ENCODE measurements at places on chromosomes 13 and 19. TPM values are rescaled to one million over a fixed set of nuclear protein-coding genes. Genes with fewer than 3 reads are reported as not detected.

The SLITRK1 gene
- total RNA-seq: not detected

DNA sequence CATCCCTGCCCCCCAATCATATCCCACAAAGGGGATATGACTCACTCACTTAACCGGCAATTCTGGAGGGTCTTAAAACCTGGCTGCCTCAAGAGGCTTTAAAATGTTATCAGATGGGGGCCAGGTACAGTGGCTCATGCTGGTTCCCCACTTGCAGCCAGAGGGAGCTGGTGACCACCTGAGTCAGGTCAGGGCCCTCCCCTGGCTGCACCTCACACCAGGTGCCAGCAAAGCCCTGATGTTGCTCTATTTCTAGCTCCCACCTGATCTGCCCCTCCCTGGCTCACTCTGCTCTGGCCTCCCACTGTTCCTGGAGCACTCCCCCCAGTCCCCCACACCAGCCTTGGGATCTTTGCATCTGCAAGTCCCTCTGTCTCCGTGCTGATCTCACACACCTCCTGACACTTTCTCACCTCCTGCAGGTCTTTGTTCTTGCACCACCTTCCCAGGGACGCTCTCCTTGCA lies 14.2 kb downstream of the HPN start:
- no peak for DNase-seq

DNA sequence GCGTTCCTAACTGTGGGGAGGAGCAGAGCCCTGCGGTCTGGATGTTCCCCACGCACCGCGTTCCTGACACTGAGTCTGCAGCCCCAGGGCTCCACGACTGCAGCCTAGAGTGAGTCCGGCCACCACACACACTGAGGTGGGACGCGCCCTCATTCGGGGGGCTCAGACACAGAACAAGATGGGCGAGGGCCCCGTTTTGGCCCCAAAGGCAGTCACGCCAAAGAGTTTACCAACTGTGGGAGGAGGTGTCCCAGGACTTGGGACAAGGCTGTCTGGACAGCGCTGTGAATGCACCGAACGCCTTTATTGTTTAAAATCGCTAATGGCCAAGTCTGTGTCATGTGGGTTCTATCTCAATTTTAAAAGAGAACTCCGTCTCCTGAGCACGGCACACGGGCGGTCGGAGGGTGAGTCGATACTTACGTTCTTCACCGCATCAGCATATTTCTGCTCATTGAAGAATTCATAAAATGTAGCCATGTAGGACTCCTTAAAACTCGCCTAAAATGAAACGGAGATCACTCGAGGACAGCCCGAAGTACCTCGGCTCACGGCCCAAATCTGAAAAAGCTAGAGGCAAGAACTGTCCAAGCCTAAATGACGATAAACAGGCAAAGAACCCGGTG lies 35.2 kb upstream of the C13orf46 start:
- no peak for DNase-seq

DNA sequence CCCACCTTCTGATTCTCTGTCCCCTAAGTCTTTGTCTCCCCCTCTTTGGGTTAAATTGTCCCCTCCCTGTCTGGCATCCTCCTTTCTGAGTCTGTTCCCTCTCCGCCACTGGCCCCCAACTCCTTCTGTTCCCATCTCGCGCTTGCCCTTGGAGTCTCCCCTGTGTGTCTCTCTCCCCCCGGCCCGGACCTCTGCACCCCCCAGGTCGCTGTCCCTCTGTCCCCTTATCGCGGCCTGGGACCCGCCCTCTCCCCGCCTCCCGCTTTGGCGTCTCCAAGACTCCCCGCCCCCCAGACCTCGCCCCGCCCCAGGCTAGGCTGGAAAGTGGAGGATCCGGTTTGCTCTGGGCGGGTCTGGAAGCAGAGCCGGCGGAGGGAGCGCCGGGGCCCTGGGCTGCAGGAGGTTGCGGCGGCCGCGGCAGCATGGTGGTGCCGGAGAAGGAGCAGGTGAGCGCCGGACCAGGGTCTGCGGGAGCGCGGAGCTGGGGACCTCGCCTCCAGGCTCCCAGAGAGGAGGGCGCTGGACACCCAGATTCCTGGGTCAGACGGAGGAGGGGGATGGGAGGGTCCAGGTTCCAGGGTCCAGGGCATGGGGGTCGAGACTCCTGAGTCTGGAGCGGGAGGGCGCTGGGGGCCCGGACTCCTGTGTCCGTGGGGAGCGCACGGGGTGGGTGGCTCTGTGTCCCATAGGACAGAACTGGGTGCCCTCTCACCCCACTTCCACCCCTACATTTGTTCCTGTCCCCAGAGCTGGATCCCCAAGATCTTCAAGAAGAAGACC lies at the start of gene TRPM4:
Gene TRPM4 (plus strand): TSS at position 348 of the 780 bp plus-strand sequence. CDS start 75 bp downstream, at position 423.
- peak; percentile 72 for DNase-seq

- peak; percentile 48 for DNase-seq
Measured at GRCh38 chr19:2491130-2491801, 15.3 kb downstream of the GADD45B start.

GRCh38 chr13:73759434-73759833 lies 374.8 kb downstream of the KLF12 start:
- no peak for DNase-seq

Data from Caki2 (cell line).